ENCODE measurements at places on chromosomes 11 and 22.

DNA sequence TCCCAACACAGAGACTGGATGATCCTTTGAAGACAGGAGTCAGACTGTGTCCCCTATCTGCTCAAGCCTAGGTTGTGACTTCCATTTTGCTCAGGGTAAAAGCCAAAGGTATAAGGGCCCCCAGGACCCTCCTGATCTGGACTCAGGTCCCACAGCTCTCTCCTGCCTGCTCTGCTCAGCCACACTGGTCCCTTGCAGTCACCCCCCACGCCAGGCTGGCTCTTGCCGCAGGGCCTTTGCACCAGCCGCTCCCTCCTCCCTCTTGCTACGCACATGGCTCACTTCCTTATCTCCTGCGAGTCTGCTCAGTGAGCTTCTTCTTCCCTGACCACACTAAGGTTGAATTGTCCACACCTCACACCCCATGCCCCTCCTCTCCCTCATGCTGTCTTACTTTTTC is 28.4 kb upstream of the CACNG2 start:
- DNase-seq = no peak

GRCh38 chr11:12083380-12083779 is 27.0 kb upstream of the MICAL2 start:
- no peak for DNase-seq

DNA sequence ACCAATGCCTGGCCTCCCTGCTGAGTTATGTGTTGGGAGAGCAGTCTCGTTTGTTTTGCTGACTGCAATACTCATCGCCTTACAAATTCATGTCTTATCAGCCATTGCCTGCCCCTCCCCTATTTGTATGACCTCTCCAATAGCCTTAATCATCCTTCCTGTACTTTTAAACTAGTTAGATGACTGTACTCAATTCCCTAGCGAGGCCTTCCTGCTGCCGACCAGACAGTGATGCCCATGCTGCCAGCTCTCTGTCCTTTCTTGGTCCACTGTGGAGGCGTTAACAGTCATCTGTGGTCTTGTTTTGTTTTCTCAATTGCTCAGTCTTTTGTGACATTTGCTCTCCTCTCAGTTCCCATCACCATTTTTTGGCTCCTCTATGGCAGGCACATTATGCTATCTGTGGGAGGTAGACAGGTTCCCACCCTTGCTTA is 20.3 kb upstream of the YPEL1 start:
- no peak for DNase-seq

- no peak for DNase-seq
These were observed 388.7 kb downstream of the MIAT start for GRCh38 chr22:27046086-27046485.

DNA sequence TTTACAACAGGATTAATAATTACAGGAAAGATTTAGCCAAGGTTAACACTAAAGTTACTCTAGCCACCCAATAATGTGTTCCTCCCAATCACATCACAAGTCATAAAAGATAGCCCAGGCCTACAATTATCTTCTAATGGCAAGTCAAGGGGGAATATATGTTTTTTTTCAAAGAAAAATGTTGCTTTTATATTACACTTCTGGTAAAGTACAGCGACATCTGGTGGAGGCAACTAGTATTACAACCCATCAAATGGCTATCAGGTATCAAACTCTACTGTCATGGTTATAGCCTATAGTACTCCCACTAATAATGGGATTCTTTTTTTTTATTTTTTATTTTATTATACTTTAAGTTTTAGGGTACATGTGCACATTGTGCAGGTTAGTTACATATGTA is 71.8 kb downstream of the XRRA1 start:
- no peak for DNase-seq

DNA sequence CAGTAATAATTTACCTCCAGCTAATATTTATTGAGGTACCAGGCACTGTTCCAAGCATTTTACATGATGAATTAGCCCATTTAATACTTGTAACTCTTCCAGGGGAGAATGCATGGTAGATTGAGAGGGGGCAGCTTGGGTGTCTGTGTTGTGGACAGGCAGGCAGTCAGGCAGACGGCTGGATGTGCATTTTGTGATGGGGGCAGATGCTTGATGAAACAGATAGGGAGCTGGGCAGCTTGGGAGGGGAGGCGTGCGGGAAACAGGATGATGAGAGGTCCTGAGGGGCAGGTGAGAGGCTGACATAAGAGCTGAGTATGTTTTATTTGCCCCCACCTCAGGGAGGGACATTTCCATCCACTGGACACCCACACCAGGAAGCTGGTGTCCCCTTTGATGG is 33.1 kb upstream of the SHISAL1 start:
- no peak for DNase-seq

GRCh38 chr22:40376149-40376548 is 5.8 kb downstream of the SGSM3 start:
- DNase-seq = no peak

GRCh38 chr22:28013611-28014010 is 94.6 kb upstream of the PITPNB start:
- no peak for DNase-seq

- DNase-seq = no peak
These were observed 1.2 kb downstream of the DPAGT1 start for GRCh38 chr11:119100246-119100970.

- no peak for DNase-seq
These were observed 197.0 kb downstream of the PGR start for GRCh38 chr11:100932474-100933100.

- DNase-seq = no peak
These were observed 17.1 kb downstream of the OR5B21 start for GRCh38 chr11:58490827-58491226.

GRCh38 chr11:41955635-41956400 is 496.4 kb upstream of the LRRC4C start:
- no peak for DNase-seq

- no peak for DNase-seq
These were observed 26.0 kb downstream of the SLC22A6 start for GRCh38 chr11:62958547-62959421.

- no peak for DNase-seq
These were observed 44.9 kb downstream of the IGLL5 start for GRCh38 chr22:22932512-22932941.

DNA sequence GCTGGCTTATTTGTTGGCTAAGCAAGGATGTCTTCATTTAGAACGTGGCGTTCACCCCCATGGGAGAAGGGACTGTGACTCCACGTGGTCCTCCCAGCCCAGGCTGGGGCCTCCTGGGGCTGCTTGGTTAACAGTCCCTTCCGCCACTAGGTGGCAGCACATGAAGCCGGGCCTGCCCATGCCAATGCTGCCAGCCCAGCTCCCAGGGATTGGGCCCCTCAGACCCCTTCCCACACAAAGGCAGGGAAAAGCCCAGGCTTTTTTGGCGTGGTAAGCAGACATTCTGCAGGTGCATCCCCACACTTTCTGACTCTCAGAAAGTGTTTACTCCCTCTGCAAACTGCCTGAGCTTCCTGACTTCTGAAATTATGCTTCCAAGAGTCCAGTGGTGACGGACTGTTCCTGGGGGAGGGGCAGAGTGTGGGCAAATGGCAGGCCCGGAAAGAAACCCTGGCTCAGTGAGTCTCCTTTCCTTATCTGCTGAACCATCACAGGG is 3.1 kb downstream of the CBX6 start:
- DNase-seq = no peak

DNA sequence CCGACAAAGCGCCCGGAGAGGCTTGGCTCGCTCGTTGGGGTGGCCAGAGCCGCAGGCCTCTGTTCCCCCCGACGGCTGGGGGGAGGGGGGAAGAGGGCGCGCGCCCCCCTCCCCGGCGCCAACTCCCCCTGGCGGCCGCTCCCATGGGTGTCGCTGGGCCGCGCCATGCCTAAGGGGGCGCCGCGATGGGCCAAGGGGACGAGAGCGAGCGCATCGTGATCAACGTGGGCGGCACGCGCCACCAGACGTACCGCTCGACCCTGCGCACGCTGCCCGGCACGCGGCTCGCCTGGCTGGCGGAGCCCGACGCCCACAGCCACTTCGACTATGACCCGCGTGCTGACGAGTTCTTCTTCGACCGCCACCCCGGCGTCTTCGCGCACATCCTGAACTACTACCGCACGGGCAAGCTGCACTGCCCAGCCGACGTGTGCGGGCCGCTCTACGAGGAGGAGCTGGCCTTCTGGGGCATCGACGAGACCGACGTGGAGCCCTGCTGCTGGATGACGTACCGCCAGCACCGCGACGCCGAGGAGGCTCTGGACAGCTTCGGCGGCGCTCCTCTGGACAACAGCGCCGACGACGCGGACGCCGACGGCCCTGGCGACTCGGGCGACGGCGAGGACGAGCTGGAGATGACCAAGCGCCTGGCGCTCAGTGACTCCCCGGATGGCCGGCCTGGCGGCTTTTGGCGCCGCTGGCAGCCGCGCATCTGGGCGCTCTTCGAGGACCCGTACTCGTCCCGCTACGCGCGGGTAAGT is 1.4 kb downstream of the KCNC1 start:
- no peak for DNase-seq

- no peak for DNase-seq
These were observed 42.2 kb downstream of the TMEM123 start for GRCh38 chr11:102410382-102410784.

- DNase-seq = no peak
These were observed 187.4 kb downstream of the MN1 start for GRCh38 chr22:27614006-27614649.

DNA sequence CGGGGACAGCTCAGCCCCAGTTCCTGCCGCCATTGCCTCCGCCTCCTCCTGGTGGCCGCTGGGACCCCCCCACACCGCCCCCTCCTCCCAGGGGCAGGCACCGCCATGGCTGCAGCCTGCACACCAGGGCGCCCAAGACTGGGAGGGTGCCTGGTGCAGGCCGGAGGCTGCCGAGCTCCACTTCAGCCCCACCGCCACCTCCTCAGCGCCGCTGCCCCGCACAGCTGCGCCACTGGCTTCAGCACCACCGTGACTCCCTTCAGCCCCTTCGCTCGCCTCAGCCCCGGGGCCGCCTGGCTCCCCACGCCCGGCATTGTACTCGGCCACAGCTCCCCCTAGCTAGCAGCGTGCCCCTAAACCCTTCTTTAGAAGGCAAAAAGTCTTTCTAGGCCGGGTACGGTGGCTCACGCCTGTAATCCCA is 131.1 kb downstream of the CRYBB2 start:
- DNase-seq = no peak

- DNase-seq = no peak
These were observed 22.1 kb downstream of the SLC5A4 start for GRCh38 chr22:32233091-32233490.

DNA sequence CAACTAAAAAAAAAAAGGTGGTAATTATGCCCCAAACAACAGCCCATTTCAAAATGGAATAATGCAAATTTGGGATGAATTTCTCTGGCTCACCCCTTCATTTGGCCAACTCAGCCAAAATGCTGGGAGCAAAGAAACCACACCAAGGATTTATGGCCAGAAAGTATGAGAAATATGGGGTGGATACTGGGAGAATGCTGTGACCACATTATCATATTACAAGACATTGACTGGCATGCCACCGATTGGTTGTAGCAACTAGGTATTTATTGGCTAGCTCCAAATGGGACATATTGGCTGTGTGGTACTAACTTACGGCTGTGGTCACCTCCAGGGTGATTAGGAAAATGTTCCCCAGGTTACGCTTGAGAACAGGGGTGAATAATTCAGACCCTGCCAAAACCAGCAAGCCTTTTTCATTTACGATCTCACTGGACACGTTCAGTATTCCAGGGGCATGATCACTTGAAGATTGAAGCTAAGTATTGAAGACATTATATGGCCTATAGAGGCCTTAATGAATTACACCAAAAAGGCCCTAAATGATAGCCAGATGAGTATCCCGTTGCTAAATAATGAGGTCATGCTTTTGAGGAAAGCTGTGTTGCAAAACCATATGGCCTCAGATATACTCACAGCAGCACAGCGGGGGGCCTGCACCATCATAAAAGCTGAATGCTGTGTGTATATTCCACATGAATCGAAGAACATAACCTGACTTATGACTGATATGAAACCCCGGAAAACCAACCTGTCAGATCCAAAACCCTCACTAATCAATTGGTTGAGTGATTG is 3.8 kb upstream of the FDX1 start:
- DNase-seq = no peak

GRCh38 chr11:86291466-86292262 is 10.4 kb upstream of the HIKESHI start:
- DNase-seq = no peak

DNA sequence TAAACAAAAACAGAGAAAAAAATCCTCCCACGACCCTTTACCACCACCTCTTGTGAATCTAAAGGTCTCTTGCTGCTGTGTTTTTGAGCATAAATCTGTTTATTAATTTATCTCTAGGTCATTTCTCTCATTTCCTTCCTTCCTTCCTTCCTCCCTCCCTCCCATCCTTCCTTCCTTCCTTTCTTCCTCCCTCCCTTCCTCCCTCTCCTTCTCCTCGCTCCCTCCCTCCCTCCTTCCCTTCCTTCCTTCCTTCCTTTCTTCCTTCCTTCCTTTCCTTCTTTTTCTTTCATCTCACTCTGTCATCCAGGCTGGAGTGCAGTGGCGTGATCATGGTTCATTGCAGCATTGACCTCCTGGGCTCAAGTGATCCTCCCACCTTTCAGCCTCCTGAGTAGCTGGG is 13.5 kb upstream of the APOBEC3A start:
- no peak for DNase-seq

All from SIG-M5 (cell line).